ENCODE measurements at places on chromosomes 5 and 9. TPM values are rescaled to one million over a fixed set of nuclear protein-coding genes. Genes with fewer than 3 reads are reported as not detected.

ATP6V0E1 gene
- 147 TPM for total RNA-seq

LCN1 gene
- total RNA-seq, result not detected

SPATA31A3 gene
- total RNA-seq, result not detected

SECISBP2 gene
- 50.7 TPM for total RNA-seq

PTPRD gene
- total RNA-seq, result not detected

ADAMTSL2 gene
- not detected for total RNA-seq

HTR4 gene
- not detected for total RNA-seq

LNPEP gene
- total RNA-seq, result 39.4 TPM

NIPAL4 gene
- 2.2 TPM for total RNA-seq

SPARC gene
- total RNA-seq, result not detected

FOXD4L4 gene
- total RNA-seq, result not detected

DNA sequence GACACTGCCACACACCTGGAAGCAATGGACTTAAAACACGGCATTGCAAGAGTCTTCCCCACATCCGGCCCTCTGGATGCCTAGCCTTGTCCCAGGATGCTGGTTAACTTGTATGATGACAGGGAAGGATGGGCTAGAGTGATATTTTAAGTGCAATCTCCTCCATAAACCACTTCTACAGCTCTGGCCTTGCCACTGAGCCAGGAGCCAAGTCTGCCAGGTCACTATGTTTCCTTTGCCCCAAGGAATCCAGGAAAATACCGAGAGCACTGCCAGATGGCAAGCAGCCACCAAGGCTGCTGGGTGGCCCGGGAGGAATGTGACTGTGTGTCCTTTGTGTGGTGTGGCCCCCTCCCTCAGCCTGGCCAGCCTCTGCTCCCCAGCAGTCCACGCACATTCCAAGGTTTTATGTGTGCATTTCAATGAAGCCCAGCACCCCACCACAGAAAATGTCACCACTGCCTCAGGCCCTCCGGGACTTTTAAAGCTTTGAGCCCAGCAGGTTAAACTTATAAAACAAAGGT lies 106.0 kb downstream of the FRMD3 start:
- no peak for DNase-seq
- H3K27me3 ChIP-seq, result no peaks in the 10 kb centered on the region
- H3K4me3 ChIP-seq, result no peak overlapping the region
- no peaks in the 10 kb centered on the region for H3K36me3 ChIP-seq

- no peak overlapping the region for H3K27ac ChIP-seq
- no peaks in the 10 kb centered on the region for H3K4me1 ChIP-seq
- H3K4me3 ChIP-seq, result no peak overlapping the region
- H3K36me3 ChIP-seq, result no peaks in the 10 kb centered on the region
- no peaks in the 10 kb centered on the region for H3K27me3 ChIP-seq
Observed at GRCh38 chr5:167245868-167246267, 1045.6 kb upstream of the WWC1 start.

- no peak for DNase-seq
- no peak overlapping the region for H3K27ac ChIP-seq
- no peak overlapping the region for H3K4me3 ChIP-seq
- no peaks in the 10 kb centered on the region for H3K4me1 ChIP-seq
- peaks cover 9% of the 10 kb centered on the region for H3K27me3 ChIP-seq
Observed at GRCh38 chr5:122730037-122730436, 44.8 kb upstream of the SNX2 start.

GRCh38 chr5:13188371-13188770 lies 756.1 kb downstream of the DNAH5 start:
- no peak overlapping the region for H3K27ac ChIP-seq
- no peaks in the 10 kb centered on the region for H3K36me3 ChIP-seq
- no peak overlapping the region for H3K4me3 ChIP-seq
- no peaks in the 10 kb centered on the region for H3K4me1 ChIP-seq
- no peak for DNase-seq

DNA sequence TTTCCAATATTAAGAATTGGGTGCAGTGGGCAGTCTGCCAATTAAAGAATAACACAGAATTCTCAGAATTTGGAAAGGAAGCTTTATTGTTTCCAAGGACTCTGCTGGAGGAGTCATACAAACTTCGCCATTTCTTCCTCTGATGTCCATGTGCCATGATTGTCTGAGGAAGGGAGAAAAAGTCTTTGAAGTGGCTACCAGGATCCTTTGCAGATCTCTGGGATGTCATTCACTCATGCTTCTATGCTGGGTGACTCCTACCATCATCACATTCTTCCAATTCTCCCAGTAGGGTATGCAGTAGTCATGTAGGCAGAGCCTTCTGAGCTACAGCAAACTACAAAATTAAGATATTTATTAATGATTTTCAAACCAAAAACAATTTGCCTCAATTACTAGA lies 3.2 kb upstream of the SMAD5 start:
- H3K4me3 ChIP-seq, result no peak overlapping the region
- H3K36me3 ChIP-seq, result no peaks in the 10 kb centered on the region
- DNase-seq, result no peak
- H3K27ac ChIP-seq, result no peak overlapping the region
- H3K27me3 ChIP-seq, result peaks cover 59% of the 10 kb centered on the region

DNA sequence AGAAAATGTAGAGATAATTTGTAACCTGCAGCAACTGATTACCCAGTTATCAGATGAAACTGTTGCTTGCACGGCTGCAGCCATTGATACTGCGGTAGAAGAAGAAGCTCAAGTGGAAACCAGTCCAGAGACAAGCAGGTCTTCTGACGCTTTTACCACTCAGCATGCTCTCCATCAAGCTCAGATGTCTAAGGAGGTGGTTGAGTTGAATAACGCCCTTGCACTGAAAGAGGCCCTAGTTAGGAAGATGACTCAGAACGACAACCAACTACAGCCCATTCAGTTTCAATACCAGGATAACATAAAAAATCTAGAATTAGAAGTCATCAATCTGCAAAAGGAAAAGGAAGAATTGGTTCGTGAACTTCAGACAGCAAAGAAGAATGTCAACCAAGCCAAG lies 1.7 kb downstream of the KIF4B start:
- H3K4me3 ChIP-seq, result no peak overlapping the region
- peaks cover 11% of the 10 kb centered on the region for H3K27me3 ChIP-seq
- H3K4me1 ChIP-seq, result no peaks in the 10 kb centered on the region
- DNase-seq, result no peak

- H3K36me3 ChIP-seq, result no peaks in the 10 kb centered on the region
- no peak for DNase-seq
- no peak overlapping the region for H3K27ac ChIP-seq
- no peaks in the 10 kb centered on the region for H3K27me3 ChIP-seq
Observed at GRCh38 chr5:179322071-179323025, 22.9 kb downstream of the ADAMTS2 start.

DNA sequence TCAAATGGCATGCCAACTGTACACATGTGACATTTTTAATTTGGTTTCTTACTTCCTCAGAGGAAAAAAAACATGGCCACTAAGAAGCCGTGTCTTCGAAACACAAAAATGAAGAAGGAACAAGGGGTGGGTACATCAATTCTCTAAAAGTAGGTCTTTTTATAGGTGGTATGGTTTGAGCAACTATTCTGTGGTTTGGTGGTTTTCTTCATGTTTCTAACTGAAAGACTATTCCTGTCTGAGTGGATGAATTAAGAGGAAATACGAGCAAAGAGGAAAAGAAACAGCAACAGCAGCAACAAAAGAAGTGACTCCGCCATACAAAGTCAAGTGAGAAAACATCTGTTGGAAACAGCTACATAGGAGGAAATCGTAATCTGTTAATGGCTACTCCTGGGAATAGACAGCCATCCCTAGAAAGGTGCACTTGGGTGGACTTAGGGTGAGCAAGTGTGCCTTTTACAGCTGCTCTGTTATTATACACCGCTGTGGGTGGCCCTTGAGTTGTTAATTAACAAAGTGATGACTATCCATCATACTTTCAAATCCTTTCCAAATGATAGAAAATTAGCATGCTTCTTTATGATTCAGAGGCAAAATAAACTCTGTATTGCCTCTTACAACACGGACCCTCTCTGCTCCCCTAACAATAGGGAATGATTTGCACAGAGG lies 575.8 kb downstream of the TLE1 start:
- H3K27me3 ChIP-seq, result no peaks in the 10 kb centered on the region
- no peaks in the 10 kb centered on the region for H3K36me3 ChIP-seq
- DNase-seq, result no peak
- peak overlapping the region; percentile 41 for H3K4me3 ChIP-seq
- H3K27ac ChIP-seq, result no peak overlapping the region
- peaks cover 6% of the 10 kb centered on the region for H3K4me1 ChIP-seq

DNA sequence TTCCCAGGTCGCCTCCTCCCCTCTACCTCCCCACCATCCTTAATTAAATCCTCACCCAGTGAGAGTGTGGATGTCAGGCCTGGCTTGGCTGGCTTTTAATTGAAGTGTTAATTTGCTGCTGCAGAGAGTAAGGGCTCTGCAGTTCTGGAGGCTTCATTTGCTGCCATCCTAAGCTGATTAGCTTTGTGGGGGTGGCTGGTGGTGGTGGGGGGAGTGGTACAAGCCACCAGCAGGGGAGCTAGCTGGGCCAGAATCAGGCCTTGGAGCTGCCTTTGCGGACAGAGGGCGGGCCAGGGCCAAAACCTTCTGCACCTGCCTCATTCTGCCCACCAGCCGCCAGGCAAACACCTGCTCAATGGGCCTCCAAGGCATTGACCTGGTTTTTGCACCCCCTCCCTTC lies 26.8 kb upstream of the TIFAB start:
- no peak for DNase-seq
- H3K4me3 ChIP-seq, result no peak overlapping the region
- peaks cover 14% of the 10 kb centered on the region for H3K27me3 ChIP-seq

- no peak overlapping the region for H3K4me3 ChIP-seq
- H3K27me3 ChIP-seq, result no peaks in the 10 kb centered on the region
- DNase-seq, result no peak
- H3K4me1 ChIP-seq, result no peaks in the 10 kb centered on the region
Observed at GRCh38 chr5:174148721-174149120, 103.2 kb downstream of the NSG2 start.

DNA sequence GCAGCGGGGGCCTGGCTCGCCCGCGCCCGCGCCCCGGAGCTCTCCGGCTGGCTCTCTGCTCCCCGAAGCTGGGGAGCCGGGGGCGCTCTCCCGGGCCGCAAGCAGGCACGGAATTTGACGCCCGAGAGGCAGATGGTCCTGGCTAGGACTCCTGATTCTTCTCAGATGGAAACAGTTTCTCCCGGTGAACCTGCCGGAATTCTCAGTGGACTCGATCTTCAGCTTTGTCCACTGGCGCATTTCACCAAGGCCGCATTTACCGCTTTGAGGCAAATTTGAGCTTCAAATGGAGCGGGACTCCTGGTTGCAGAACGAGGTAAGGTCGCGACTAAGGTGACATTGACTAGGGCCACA lies 305.7 kb upstream of the KCNN2 start:
- no peak for DNase-seq
- H3K4me3 ChIP-seq, result no peak overlapping the region
- no peaks in the 10 kb centered on the region for H3K4me1 ChIP-seq
- H3K36me3 ChIP-seq, result no peaks in the 10 kb centered on the region

GRCh38 chr9:124673063-124673462 lies 98.0 kb downstream of the NR6A1 start:
- no peak overlapping the region for H3K4me3 ChIP-seq
- no peaks in the 10 kb centered on the region for H3K36me3 ChIP-seq
- peaks cover 16% of the 10 kb centered on the region for H3K27me3 ChIP-seq
- no peak overlapping the region for H3K27ac ChIP-seq
- DNase-seq, result peak; percentile 60

GRCh38 chr5:87541033-87541432 lies 128.3 kb upstream of the CCNH start:
- H3K4me1 ChIP-seq, result no peaks in the 10 kb centered on the region
- H3K36me3 ChIP-seq, result no peaks in the 10 kb centered on the region
- H3K27ac ChIP-seq, result no peak overlapping the region
- DNase-seq, result no peak

- no peak overlapping the region for H3K4me3 ChIP-seq
- H3K27me3 ChIP-seq, result no peaks in the 10 kb centered on the region
- H3K36me3 ChIP-seq, result no peaks in the 10 kb centered on the region
- no peak for DNase-seq
- H3K27ac ChIP-seq, result no peak overlapping the region
Observed at GRCh38 chr9:81819859-81820546, 108.2 kb upstream of the SPATA31D4 start.

DNA sequence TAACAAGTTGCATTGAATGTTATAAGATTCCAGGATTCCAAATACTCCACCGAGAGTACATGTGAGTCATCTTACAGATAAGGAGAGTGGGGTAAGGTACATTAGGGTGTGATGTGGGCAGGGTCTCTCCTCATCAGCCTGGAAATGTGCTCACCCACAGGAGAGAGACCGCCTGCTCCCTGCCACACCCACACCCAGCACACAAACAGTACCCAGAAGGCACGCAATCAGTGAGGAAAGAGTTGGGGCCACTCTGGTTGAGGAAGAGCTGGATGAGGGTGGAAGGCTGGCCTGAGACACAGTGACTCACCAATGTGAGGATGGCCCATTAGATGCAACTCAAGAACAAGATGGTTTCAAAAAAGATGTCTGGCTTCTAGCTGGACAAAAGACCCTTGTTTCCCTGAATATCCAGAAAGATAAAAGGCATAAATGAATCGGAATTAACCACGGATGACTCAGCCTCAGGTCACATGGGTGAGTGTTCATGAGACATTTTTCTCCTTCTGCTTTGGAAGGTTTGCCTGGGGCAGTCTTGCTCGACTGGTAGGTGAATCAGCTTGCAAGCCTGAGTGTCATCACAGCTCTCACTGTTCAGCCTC lies 51.1 kb upstream of the LHFPL2 start:
- no peak for DNase-seq
- no peaks in the 10 kb centered on the region for H3K27me3 ChIP-seq
- no peak overlapping the region for H3K27ac ChIP-seq
- H3K4me3 ChIP-seq, result no peak overlapping the region
- no peaks in the 10 kb centered on the region for H3K4me1 ChIP-seq
- H3K36me3 ChIP-seq, result no peaks in the 10 kb centered on the region

GRCh38 chr9:126883636-126884035 lies 23.2 kb downstream of the ZBTB34 start:
- no peak overlapping the region for H3K27ac ChIP-seq
- peaks cover 2% of the 10 kb centered on the region for H3K4me1 ChIP-seq
- DNase-seq, result no peak
- H3K4me3 ChIP-seq, result no peak overlapping the region
- no peaks in the 10 kb centered on the region for H3K27me3 ChIP-seq

- H3K36me3 ChIP-seq, result peaks cover 6% of the 10 kb centered on the region
- H3K27me3 ChIP-seq, result no peaks in the 10 kb centered on the region
- H3K27ac ChIP-seq, result peak overlapping the region; percentile 59
- peak; percentile 63 for DNase-seq
- H3K4me3 ChIP-seq, result peak overlapping the region; percentile 66
- H3K4me1 ChIP-seq, result peaks cover 13% of the 10 kb centered on the region
Observed at GRCh38 chr5:172897481-172898217, 61.6 kb upstream of the RPL26L1 start.

DNA sequence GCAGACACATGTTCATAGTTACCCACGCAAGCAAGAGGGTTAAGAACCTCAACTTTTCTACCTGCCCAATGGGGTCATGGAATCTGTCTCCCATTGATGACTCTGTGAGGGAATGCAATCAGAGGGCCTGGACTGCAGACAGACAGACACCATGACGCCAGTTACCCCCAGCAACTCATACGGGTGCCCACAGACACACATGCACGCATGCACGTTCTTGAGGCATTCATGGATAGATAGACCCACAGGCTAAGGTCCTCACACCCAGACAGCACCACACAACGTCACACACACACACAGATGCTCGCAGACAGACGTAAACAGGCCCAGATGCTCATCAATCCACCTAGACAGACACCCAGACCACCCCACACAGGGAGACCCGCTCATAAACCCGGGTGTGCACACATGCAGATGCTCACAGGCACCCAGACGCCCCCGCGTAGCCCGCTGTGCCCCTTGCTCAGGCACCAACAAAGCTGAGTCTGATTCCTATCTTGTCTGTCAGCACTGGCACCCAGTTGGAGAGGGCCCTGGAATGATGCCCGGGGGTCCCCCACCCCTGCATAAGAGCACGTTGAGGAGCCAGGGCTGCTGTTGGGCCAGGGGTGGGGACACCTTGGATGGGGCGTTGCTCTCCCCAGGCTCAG lies 23.6 kb downstream of the LHX2 start:
- no peaks in the 10 kb centered on the region for H3K36me3 ChIP-seq
- peaks cover 2% of the 10 kb centered on the region for H3K4me1 ChIP-seq
- DNase-seq, result no peak
